ENCODE measurements at places on chromosomes 7 and 10.

DNA sequence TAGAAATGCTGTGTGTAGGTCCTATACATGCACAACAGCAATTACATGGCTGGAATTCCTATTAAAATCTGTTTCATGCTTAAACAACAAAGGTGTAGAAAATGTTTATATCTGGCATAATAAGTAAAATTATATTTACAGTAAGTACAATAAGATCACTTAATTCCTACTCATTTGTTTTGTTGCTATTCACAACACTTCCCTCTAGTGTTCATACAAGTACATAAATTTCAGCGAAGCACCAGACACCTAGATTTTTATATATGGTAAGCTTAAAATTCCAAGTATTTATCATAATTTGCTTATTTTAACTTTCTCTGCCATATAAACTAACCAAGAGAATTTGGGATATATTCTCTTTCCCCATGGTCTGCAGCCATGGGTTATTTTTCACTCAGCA lies 51.8 kb upstream of the ANK3 start:
- no peak for DNase-seq

- no peak for DNase-seq
Observed at GRCh38 chr10:73971636-73972354, 26.1 kb upstream of the VCL start.

DNA sequence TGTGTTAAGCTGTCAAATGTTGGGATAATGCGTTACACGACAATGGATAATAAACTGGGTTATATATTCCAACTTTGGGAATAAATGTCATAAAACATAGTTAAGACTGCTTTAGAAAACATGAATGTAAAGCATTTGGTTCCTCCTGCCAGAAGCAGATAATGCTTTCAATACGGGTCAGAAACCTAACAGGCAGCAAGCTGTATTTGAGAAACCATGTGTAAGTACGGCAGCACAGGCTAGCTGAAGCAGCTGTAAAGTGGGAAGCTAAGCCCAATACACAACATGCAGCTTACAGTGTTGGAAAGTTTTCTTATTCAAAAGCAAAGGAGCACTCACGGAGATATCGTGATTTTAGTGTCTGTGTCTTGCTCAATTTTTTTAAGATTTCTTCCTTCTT lies 46.5 kb downstream of the MALSU1 start:
- no peak for DNase-seq

DNA sequence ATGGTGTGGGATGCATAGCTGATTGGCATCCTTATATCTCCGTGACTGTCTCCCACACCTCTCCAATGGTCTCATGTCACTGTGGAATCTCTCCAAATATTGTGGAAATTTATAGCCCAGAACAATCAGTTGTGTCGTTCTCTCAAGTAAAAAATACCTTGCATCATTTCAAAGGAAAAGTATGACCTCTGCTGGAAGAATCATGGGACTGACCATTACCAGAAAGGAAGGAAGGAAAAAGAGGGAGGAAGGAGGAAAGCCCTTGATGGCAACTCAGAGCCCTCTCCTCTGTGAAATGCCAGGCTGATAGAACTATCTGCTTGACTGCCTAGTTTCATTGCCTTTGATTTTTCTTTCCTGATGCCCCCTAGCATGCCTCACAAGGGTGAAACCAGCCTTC lies 76.3 kb downstream of the FOXI2 start:
- DNase-seq: no peak

DNA sequence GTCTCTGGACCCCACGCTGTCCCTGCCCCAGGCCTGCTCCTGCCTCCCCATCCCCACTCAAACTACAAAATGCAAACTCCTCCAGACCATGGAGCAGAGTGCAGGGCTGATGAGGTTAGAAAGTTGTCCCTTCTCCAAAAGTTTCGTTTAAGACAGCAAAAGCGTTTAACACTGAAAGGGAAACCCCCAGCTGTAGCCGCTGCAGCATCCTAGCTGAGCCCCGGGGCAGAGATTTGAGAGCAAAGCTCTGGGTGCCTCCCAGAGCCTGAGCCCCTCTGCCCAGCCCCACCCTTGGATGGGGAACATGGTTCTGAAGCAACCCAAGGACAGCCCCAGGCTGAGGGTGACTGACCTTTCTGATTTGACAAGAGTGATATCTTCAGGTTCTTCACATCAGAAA lies 52.8 kb upstream of the ENO4 start:
- DNase-seq: no peak

- no peak for DNase-seq
Observed at GRCh38 chr7:139321071-139321745, 19.9 kb upstream of the FMC1 start.

GRCh38 chr7:114413761-114414155 lies 857 bp upstream of the FOXP2 start:
- DNase-seq: no peak

DNA sequence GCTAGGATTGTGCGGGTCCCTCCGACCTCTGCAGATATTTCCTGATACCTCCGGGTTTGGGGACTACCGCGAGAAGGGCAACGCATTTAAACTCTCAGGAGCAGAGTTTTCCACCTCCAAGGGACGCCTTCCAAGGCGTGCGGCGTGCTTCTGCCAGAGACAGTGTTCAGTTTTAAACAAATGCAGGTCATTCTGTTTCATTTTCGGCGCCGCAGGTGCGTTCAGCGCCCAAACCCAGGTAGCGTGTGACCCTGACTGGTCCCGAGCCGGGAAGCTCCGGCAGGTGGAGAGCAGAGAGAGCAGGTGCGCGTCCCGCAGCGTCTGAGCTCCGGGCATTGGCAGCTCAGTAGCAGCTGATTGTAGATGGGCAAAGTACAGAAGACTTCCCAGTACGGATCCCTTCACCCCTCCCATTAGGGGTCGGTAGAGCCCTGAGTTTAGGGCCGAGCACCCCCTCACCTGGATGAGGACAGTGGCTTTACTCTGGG lies 1.4 kb upstream of the CYP26A1 start:
- DNase-seq: no peak

GRCh38 chr10:47141349-47141748 lies 158.6 kb upstream of the GDF10 start:
- no peak for DNase-seq

DNA sequence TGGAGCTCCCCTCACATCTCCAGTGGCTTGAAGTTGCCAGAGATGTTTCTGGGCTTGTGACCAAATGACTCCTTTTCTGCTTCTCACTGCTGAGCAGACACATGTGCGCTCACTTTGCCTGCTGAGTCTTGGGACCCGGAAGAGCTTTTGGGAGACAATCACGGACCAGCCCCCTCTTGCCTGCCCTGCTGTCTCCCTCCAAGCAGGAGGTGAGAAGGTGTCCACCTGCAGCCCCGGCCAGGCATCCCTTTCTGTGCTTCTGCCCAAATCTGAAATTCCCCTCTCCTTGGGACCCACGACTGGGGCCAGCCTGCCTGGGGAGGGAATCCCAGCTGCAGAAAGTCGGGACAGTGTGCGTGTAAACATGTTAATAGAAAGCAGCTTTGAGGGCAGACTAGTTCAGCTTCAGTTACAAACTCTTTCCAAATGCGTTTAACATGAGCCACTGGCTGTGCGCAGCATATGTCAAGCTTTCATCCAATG lies 31.7 kb downstream of the HTRA1 start:
- DNase-seq: peak; percentile 60

DNA sequence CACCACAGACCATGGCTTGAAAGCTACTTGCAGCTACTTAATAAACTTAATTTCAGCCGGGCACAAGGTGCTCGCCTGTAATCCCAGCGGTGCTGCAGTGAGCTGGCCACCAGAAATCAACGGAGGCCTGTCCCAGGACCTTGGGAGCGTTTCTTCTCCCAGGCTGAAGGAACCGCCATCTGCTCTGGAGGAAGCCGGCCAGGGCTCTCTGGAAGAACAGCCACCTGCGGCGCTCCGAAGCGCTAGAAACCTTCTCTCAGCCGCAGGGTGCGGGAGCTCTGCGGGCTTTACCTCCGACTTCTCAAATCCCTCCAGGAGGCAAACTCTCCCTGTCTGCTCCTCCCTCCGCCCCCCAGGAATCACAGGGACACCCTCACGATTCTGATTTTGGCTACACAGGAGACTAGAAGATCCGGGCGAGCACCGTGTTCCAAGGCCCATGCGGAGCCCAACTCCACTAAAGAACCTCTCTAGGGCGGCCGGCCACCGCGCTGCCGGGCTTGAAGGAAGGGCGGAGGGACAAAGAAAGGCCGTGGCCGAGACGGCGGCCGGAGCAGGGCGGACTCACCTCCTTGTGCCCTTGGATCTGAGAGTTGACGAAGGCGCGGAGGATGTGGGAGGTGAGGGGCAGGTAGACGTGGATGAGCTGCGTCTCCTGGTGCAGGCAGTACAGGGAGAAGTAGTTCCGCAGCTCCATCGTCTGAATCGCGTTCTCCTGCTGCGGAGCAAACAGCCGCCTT lies 14.4 kb downstream of the NUDT1 start:
- no peak for DNase-seq

- no peak for DNase-seq
Observed at GRCh38 chr7:55212838-55213237, 152.3 kb upstream of the LANCL2 start.

- DNase-seq: peak; percentile 55
Observed at GRCh38 chr10:79023240-79024162, 45.3 kb upstream of the ZMIZ1 start.

DNA sequence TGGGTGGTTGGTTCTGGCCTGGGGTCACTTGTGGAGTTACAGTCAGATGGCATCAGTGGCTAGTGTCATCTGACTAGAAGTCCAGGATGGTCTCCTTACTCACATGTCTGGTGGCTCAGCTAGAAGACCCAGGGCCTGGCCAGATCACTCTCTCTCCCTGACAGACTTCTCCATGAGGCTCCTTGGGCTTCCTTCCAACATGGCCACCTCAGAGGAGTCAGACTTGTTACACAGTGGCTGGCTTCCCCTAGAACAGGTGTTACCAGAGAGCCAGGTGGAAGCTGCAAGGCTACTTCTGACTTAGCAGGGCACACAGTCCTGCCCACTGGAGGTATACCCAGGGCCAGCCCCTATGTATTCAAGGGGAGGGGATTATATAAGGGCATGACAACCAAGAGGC lies 44.2 kb upstream of the MYL10 start:
- no peak for DNase-seq

- DNase-seq: no peak
Observed at GRCh38 chr10:129258283-129258923, 208.6 kb upstream of the MGMT start.

- DNase-seq: no peak
Observed at GRCh38 chr7:84092207-84092606, 102.4 kb downstream of the SEMA3A start.

DNA sequence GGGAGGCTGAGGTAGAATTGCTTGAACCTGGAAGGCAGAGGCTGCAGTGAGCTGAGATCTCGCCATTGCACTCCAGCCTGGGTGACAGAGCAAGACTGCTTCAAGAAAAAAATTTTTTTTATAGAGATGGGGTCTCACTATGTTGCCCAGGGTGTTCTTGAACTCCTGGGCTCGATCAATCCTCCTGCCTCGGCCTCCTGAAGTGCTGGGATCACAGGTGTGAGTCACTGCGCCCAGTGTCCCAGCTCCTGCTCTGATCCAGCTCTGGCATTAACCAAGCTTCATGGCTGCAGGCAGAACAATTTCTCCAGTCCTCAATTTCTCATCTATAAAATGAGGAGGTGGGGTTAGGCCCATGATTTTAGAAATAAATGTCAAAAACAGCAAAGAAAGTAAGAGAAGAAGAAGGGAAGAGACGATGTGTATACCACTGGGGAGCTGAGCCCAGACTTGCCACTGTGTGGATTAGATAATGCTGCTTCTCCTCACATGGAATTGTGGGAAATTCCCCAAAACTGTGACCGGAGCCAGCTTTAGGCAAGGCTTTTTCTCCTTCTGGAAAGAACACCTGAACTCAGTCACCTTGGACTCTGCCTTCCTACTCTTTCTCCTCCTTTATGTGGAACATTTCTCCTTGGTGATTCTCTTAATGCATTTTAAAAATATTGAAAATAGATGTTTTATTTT lies 25.5 kb downstream of the IL15RA start:
- DNase-seq: no peak

DNA sequence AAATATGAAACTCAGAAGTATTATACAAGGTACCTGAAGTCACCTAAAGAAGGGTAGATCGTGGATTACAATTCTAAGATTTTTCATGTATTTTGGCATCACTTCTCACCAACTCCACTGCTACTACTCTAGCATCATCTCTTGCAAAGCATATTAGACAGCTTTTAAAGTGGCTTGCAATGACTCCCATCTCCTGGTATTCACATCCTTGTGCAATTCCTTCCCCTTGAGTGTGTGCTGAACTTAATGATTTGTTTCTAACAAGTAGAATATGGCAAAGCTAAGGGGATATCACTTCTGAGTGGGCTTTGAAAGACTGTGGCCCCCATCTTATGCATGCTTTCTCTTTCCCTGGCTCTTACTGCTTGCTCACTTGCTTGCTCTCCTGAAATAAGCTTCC lies 280.2 kb downstream of the SNX13 start:
- no peak for DNase-seq

- no peak for DNase-seq
Observed at GRCh38 chr7:17617380-17617779, 318.9 kb downstream of the AHR start.

DNA sequence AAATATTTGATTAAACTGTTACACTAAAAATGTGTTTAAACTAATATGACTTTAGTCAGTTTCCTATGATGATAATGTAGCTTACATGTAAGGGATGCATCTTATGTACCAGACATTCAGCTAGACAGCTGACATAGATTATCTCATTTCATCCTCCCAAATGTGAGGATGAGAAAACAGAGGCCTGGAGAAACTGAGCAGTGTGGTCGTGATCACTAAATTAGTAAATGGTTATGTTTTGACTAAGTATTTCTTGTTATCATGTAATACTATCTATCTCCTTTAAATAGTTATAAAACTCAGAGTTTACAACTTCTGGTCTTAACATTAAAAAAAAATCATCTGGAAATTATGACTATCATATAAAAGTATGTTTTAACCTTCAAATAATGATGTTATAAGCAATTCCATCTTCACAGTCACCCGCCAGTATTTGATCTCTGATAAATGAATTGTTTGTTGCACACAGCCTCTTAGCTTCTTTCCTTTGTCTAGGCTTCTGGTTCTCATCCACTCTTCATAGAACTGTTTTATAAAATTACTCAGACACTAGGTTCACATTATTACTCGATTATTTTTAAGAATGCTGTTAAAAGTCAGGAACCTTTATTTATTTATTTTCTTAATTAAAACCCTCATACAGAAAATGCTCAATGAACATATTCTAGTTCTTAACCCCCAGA lies 33.6 kb upstream of the HDAC9 start:
- no peak for DNase-seq

GRCh38 chr7:118349604-118350003 lies 125.1 kb downstream of the ANKRD7 start:
- no peak for DNase-seq

DNA sequence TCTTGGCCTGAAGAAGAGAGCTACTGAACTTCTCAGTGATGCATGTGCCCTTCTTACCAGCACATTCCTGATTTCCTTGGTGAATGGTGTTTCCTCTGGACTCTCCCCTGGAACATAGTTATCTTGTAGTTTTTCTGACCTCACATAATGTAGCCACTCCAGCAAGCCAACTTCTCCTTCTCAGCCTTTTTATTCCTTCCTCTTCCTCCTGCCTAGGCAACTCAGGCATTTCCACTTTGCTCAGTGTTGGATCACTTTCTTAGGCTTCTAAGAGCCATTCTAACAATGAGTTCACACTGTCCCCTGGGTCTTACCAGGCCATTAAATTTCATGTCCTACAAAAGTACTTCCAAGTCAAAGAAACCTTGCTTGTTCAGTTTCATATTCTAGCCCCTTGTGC lies 3.6 kb upstream of the PTTG1IP2 start:
- no peak for DNase-seq

- no peak for DNase-seq
Observed at GRCh38 chr10:123443924-123444323, 222.2 kb upstream of the GPR26 start.

All from uterus (tissue), 4 donors.